ENCODE measurements at places on chromosomes 5 and 9. TPM values are rescaled to one million over a fixed set of nuclear protein-coding genes. Genes with fewer than 3 reads are reported as not detected.

The CARD6 gene
- total RNA-seq = 37.9 TPM

The PPP1R2B gene
- 0.07 TPM for total RNA-seq

The GMCL2 gene
- total RNA-seq = not detected

The MZB1 gene
- not detected for total RNA-seq

The MEGF10 gene
- total RNA-seq = 0.92 TPM

The HAVCR1 gene
- not detected for total RNA-seq

DNA sequence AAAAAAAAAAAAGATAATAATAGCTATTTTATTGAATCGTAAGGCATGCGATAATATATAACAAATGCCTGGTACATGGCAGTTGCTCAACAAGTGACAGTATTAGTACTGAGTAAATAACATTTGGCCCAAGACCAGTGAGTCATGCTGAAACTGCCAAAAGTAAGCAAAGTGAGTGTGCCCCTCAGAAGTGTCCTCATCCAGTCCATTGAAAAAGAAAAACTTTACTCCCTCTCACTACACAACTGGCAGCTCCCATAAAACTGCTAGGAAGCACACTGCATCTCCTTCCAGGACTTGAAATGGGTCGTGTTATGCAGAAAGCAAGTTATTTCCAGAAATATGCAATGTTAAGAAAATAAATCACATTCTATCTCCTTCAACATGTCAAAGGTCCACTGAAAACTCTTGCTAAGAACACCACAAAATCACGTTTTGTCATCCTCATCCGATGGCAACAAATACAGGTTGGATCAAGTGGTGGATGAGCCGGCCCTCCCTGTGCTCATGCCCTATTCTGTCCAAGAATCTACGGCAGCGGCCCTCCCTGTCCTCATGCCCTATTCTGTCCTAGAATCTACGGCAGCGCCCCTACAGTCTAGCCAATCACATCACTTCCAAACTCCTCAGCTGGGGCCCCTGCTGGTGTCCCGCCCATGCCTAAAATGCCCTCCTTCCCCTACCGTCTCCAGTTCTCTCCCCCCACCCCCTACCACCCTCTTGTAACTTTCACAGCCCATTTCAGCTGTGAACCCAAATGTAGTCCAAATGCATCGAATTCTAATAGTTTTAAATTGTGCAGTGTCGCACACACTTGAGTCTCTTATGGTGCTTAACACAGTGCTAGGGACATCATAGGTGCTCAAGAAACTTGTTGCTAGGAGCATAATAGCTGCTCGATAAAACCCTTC, 12.5 kb downstream of the PTCH1 start:
- DNase-seq = no peak

GRCh38 chr5:135052511-135053145, 18.6 kb upstream of the PITX1 start:
- no peak for DNase-seq

DNA sequence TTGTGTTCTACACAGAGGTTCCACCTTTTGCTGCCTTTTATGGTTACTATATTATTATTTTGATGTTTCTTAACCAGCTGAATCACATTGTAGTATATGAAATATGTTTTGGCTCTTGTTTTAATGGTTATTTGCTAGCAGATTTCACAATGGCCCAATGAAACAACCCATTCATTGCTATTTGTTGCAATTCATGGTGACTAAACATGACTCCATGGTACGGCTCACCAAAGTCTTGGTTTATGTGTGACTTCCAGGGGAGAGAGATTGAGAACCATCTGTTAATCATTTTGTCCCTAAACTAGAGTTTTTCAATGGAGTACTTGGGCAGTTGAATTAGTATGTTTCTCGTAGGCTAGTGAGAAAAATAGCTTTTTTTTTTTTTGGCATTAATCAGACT, 108.4 kb downstream of the GHR start:
- no peak for DNase-seq

DNA sequence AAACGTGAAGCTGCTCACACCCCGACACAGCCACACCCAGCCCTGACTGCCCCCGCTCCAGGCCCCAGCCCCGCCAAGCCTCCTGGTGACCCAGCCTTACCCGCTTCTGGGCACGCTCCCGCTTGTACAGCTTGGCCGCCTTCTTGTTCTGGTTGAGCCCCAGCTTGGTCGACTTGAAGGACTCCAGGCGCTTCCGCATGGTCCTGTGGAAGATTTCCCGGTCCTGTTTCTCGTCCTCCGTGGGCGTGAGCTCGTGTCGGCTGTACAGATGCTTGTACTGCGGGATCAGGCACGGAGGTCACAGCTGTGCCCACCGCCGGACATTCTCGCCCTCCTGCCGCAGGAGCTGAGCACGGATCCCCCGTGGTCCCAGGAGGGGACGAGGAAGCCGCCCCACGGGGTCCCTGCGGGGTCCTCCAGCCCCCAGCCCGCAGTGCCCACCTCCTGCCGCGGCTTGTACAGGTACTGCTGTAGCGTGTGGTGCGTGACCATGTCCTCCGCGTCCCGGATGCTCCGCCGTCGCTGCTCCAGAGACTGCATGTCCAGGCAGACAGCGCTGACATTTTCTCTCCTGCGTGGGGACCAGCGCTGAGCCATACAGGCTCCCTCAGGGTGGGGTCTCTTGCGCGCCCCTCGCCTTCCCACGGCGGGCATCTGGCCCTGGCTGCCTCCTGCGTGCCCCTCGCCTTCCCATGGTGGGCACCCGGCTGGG, 33.3 kb downstream of the EXOC3 start:
- no peak for DNase-seq

DNA sequence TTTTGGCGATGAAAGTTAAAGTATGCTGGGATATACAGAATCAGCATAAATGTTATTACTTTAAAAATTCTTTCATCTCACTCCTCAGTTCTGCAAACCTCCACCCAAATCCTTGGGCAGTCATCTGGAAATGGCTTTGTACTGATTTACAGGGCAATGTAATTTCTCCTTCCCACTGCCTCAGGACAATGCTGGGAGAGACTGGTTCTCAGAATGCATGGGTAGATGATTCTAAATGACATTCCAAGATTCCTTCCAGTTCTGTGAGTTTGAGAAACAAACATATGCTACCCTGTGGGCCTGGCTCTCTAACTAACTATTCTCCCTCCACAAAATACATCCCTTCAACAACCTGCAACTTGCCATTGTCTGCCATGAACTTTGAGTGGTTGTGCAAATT, 7.5 kb upstream of the PSAT1 start:
- DNase-seq = no peak

DNA sequence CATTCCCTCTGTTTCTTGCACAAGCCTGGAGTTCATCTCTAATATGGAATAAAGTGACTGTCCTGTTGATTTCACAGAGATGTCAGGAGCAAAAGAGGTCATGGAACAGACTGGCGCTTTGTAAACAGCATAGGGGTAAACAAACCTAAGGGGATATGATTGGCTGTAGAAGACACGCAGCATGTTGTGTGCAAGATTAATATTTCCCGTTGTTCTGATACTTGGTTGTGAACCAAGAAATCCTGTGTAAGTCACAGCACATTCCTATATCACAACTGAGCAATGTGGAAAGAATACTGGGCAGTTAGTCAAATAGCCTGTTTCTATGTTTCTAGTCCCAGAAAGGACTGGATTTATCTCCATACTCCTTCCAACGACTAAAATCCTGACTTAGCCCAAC, 3.2 kb downstream of the ADAMTS12 start:
- DNase-seq = no peak

DNA sequence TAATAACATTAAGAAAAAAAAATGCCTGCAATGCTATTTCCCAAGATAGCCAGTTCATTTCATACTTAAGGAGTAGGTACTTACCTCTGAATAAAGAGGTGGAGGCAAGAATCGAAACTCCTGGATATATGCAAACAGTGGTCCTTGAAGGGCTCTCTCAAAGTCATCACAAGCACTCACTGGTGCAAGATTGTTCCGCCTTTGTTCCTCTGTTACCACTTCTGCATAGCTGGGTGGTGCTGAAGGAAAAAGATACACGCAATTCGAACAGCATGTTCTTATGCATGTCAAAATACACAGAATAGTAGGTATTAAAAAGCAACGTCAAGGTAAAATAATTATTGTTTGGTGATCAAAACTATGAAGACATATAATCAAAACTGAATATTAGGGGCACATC, 9.5 kb downstream of the ARRDC3 start:
- DNase-seq = no peak

DNA sequence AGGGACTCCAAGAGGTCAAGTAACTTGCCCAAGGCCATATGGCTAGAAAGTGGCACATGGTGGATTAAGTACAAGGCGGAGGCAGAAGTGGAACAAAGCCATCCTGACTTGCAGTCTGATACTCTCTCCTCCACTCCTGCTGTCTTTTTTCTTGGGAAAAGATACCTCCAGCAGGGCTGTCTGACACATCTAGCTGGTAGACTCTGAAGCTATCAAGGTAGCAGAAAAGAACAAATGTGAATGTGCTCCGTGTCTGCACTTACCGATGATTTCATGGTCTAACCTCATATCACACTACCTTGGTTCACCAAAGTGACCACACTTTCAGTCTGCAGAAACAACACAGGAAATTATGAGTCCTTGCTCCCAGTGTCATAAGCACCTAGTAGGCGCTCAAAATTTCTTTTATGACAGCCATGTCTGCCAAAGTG, 284.8 kb downstream of the CRB2 start:
- DNase-seq = no peak

DNA sequence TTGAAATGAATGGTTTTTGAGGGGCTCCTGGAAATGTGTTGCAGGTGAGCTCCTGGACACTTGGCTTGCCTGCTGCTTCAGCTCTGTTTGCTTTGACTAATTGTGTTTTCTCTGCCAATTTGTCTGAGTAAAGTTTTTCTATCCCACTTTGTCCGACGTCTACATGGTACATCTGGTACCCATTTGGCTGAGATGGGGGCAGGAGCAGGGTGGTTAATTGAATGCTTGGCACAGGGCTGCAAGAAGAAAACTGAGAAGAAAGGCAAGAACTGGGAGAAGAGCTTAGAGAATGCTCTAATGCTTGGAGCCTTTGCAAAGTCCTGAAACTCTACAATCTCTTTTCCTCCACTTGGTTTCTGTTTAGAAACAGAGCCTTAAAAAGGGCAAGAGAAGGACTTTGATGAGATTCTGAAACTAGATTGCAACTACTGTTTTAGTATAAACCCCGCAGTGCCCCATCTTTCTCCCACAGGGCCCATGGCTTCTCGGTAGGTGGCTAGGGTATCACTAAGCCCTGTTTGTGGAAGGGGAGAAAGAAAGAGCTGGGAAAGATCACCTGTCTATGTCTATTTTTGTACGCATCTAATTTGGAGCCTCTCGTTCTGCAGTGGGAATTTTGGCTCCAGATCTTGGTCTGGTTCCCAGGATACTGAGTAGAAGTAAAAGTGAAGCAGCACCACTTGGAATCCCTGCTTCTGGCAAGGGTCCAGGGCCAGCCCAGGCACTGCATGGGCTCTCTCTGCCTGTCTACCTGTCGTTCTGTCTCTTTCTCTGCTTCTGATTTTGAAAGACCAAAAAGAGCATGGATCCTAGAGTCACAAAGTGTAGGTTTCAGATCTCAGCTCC, 214.4 kb downstream of the SEMA6A start:
- no peak for DNase-seq

- DNase-seq = no peak
These were observed 21.9 kb upstream of the TXN start for GRCh38 chr9:110278080-110278707.

GRCh38 chr9:93036887-93037475, 21.5 kb upstream of the SUSD3 start:
- DNase-seq = no peak

GRCh38 chr9:129888293-129889121, 53.2 kb downstream of the USP20 start:
- no peak for DNase-seq

DNA sequence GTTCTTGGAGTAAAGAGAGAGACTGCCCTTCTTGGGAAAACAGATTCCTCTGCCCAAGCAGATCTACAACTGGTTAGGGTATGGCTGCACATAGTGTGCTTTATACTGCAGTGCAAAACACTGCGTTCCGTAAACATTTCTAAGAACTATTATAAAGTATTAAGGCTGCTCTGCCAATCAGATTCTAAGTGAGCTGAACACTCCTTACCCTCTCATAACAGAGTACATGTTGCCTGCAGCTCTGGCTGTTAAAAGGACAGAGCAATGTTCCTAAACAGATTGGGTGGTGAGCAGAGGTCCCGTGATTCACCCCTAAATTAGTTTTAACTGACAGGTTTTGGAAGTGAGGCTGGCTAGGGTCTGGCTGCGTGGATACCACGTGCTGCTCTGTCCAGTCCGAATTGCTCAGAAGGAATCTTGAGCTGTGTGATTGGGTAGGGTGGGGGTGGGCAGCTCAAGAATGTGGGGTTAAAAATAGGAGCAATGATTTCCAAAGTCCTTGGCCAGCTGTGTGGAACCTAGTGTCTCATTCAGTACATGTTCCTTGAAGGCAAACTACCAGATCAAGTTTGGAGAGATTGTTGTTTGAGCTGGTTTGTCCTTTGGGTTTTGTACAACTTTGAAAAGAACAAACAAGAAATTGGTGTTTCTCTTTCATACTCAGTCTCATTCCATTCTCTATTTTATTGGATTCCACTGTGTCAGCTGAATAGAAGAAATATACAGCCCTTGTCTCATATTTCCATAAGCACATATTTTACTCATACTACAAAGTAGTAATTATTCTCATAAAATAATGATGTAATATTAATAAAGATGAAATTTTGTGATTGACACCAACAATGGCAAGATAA, 497.6 kb upstream of the CD180 start:
- no peak for DNase-seq

DNA sequence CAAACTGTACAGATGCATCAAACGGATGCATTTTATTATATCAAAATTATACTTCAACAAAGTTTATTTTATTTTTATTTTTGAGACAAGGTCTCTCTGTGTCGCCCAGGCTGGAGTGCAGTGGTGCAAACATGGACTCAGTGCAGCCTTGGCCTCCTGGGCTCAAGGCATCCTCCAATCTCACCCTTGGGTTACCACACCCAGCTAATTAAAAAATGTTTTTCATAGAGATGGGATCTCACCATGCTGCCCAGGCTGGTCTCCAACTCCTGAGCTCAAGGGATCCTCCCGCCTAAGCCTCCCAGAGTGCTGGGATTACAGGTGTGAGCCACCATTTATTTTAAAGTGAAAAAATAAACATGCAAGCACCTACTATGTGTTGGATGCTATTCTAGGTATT, 40.1 kb upstream of the STXBP1 start:
- no peak for DNase-seq

DNA sequence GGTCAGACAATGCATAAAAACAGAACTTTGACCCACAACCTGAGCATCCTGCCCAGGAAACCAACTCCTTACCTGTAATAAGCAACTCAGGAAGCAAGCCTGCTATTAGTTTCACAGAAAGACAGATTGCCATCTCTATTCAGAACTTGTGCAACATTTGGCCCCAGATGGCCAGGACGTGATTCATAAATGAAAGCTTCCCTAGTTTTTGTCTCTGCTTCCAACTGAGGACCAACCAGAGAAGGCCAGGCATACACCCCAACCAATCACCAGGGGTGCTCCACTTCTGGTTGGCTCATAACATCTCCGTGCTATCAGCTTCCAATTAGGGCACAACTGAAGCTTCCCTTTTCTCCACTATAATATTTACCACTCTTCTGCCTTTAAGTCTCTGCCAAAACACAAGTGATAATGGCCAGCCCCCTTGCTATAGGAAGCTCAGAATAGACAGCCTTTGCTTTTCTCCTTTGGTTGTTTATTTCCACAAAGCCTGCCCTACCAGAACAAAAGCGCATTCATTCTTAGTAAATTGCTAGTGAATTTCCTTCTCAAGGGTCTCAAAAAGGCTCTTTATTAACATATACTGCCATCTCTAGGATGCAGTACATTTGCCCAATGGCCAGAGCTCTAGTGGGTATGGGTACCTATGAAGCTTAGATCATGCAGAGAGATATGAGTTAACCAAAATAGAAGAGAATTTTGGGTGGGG, 289.7 kb upstream of the DAP start:
- DNase-seq = no peak

Measured in pulmonary artery endothelial cell (primary cell).